ENCODE measurements at places on chromosomes 1 and 21. TPM values are rescaled to one million over a fixed set of nuclear protein-coding genes. Genes with fewer than 3 reads are reported as not detected.

- peak; percentile 24 for DNase-seq
Measured at GRCh38 chr1:114094363-114094634, 59.4 kb downstream of the SYT6 start.

- DNase-seq, result peak; percentile 88
Measured at GRCh38 chr21:35933466-35933865, 126.9 kb downstream of the SETD4 start.

- DNase-seq, result peak; percentile 51
Measured at GRCh38 chr1:94105957-94106529, 14.9 kb downstream of the ABCA4 start.

DNA sequence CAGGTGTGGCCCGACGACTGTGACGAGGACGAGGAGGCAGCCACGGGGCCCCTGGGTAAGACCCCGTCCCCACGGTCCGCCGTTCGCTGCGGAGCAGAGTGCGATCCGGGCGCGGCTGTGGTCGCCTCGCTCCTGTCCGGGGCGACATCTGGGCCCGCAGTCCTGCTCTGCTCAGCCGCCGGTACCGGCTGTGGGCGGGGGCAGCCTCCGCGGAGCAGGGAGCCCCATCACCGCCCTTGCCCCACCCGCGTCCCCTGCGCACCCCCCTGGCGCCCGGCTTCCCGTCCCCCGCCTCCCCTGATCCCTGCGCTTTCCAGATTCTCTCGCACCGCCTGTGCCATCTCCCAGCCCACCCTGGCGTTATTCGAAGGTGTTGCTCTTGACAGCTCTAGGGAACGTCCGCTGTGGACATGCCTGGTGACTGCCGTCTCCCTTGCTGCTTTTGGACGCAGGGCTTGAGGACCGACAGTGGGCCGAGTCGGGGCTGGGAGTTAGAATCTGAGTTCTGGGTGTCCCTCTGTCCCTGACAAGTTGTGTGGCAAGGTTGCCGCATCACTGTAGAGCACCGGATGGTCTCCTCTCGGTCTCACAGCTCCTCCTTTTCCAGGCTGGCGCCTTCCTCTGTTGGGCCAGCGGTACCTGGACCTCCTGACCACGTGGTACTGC lies 596 bp downstream of the TOR3A start:
- peak; percentile 52 for DNase-seq

DNA sequence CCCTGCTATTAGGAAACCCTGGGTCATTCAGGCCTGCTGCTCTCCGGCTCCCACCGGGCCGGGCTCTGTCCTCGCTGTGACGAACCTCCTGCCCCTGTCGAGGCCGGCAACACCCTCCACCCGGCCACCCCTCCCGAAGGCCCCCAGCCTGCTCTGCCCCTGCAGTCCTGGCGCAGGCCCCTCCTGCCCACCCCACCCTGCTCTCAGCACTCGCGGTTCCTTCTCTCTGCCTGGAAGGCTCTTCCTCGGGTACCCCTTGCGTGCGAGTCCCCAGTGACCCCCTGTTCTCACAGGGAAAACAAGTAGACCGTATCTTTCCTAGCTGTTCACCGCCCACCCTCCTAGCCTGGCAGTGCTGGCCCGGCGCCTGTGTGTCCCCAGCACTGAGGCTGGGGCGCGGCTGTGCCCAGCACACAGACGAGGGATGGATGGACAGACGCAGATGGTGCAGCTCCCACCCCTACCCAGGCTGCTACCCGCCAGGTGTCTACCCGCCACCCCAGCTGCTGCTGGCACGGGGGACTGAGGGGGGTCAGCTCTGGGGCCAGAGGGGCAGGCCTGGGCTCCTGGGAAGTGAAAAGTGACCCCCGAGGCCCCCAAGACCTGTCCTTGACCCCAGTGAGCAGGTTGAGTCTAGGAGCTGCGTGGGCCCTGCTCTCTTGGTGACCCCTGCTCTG lies 3.1 kb upstream of the VWA1 start:
- no peak for DNase-seq

DNA sequence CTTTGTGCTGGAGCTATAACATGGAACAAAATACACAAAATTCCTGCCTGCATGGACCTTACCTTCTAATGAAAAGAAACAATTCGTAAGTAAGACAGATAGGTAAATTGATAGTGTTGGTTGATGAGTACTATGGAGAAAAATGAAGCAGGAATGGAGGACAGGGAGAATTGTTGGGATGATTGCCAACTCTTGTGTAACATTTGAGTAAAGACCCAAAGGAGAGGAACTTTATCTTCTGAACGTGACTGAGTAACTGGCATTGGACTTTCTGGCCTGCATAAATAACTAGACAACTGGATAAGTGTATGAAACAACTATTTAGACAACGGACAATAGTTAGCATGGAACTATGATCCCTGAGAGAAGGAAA lies 6.8 kb upstream of the EFCAB14 start:
- DNase-seq, result no peak

NECTIN4 gene
- total RNA-seq, result 2.2 TPM

SH2D2A gene
- 0.09 TPM for total RNA-seq

NIPAL3 gene
- total RNA-seq, result 10.7 TPM
